ENCODE measurements at places on chromosomes 11 and 22.
A peak's percentile ranks its signal among the peaks of the same experiment; 100 is the strongest.

DNA sequence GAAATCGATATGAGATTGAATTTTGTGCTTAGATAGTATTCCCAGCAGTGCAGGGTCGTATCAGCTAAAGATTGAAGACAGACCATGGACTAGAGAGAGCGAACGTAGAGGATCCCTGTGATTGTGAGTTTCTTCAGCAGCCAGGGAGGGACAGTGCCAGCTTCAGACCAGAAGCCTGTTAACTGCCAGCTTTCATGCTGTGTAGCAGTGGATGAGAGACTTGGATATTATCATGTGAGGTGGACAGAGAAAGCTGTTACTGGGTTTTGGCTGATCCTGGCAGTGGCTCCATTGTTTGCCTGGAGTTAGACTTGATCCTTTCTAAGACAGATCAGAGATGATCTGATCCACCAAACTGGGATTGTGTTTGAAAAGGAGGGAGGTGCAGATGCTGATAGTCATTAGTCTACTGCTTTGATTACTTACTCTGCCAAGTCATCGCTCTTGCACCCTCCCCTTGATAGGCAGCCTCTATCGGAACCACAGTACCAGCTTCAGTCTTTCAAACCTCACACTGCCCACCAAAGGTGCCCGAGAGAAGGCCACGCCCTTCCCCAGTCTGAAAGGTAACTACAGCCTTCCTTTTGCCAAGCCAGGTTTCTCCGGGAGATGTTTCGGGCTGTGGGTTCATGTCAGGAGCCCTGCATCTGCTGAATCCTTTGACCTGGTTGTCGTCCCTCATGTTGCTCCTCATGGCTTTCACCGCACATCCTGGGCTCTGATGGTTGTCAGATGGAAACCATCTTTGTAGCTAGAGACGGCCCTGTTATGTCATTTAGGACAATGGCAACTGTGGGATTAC, 16.2 kb downstream of the MADD start:
- DNase-seq, result no peak

- no peak for DNase-seq
Measured at GRCh38 chr11:77142091-77142975, 14.3 kb downstream of the MYO7A start.

- peak; percentile 46 for DNase-seq
Measured at GRCh38 chr11:75140269-75141138, 10.4 kb upstream of the SLCO2B1 start.

DNA sequence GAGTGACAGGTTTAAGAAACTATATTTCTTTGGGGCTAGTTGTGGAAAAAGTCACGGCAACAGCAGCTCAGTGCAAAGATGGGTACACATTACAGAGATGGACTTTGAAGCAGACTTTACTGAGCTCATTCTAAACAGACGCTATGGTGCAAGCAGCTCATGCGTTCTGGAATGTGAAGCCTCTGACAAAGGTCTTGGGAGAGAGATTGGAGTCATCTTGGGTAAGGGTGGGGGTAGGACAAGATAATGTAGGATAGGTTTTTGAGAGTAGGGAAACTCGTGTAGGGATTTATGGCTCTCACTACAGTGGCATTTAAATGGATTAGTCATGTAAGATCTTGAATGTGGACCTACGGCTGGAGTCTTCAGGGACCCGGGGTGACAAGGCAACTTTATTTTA, 36.2 kb upstream of the CLMP start:
- DNase-seq, result no peak

- DNase-seq, result no peak
Measured at GRCh38 chr11:95443386-95443785, 212.4 kb upstream of the SESN3 start.

Measured in RWPE1 (cell line).